Activated T-helper 2 cell treated with anti-CD3 and anti-CD28 coated beads, Interferon-gamma antibody, Interleukin-2, Interleukin-4, amounts not matched to agents 10 μg/mL and 5 μg/mL and 100 μg/mL, durations not matched to agents 14 hours and 24 hours and 36 hours (primary cell): ENCODE measurements at places on chromosomes 4 and X. TPM values are rescaled to one million over a fixed set of nuclear protein-coding genes. Genes with fewer than 3 reads are reported as not detected.

Gene PABPC4L
- not detected in 2 replicates for total RNA-seq

Gene AKAP14
- total RNA-seq: not detected in 2 replicates

Gene SMIM31
- not detected in 2 replicates for total RNA-seq

Gene CYLC1
- not detected in 2 replicates for total RNA-seq

- DNase-seq: no peak
Observed at GRCh38 chrX:107384397-107385105, 64.9 kb upstream of the FRMPD3 start.

GRCh38 chr4:826508-827208 lies 729 bp upstream of the CPLX1 start:
- no peak for DNase-seq

DNA sequence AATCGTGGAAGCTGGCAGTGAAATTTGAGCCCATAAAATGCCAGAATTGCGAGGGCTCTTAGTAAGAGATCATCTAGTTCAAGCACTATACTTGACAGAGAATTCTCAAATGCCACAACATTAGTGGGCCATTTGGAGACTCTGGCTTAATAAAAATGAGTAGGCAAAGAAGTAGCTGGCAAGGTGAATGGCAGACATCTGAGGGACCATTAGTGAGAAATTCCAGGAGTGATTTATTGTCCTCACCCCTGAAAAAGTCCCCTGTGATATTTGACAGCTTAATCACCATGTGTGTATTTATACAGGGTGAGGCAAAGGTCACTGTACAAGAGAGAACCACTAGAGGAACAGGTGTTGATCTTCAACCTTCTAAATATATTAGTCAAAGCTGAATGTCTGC lies 207.5 kb downstream of the CHRDL1 start:
- DNase-seq: no peak

DNA sequence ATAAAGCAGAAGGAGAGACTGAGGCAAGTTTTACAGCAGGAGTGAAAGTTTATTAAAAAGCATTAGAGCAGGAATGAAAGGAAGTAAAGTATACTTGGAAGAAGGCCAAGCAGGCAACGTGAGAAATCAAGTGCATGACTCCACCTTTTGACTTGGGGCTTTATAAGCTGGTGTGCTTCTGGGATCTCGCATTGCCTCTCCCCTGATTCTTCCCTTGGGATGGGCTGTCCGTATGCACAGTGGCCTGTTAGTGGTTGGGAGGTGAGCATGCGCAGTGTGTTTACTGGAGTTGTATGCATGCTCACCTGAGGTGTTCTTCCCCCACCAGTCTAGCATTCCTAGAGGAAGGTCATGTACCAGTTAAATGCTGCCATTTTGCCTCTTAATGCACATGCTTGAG lies 29.1 kb upstream of the C1QTNF7 start:
- DNase-seq: no peak

GRCh38 chrX:120311727-120312063 lies 434 bp upstream of the TMEM255A start:
- no peak for DNase-seq

GRCh38 chrX:37409278-37409677 lies 60.1 kb downstream of the PRRG1 start:
- no peak for DNase-seq

GRCh38 chrX:30504309-30504708 lies 73.3 kb downstream of the TASL start:
- no peak for DNase-seq

GRCh38 chrX:119762718-119763117 lies 4.3 kb downstream of the SOWAHD start:
- DNase-seq: no peak

- DNase-seq: no peak
Observed at GRCh38 chrX:3351276-3351675, 4.8 kb upstream of the MXRA5 start.

- DNase-seq: no peak
Observed at GRCh38 chrX:118652717-118653116, 74.7 kb upstream of the IL13RA1 start.

DNA sequence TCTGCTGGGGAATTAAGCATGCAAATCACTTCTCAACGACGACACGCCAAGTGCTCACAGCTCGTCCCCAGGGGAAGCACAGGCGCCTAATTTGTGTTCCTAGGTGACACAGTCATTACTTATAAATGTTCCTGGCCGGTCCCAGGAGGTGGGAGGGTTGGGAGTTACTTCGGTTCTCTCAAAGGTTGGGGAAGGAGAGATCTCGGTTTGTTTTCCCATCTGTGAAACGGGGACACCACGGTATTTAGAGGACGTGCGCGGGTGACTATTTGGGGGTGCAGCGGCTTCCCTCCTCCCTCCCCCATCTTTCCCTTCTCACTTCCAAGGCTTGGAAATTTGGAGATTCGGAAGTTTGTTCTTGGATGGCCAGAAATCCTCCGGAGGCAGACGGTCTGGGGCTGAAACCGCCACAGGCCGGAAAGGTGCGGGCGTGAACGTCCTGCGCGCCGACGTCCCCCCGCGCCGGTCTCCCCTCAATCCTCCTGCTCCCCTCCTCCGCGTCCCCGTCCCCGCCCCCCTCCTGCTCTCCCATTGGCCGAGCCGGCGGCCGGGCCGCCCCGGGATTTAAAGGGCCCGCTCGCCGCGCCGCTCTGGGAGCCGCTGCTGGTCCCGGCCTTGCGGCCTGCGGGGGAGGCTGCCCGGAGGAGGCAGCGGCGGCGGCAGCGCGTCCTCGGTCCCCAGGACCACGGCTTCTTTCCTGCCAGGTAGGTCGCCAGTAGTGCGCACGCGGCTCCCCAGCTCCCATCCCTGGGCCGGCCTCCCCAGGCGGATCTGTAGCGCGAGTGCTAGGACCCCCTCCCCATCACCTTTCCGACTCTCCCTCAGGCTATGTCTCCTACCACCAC lies at the start of gene PORCN:
TSS of gene PORCN (plus strand) at position 593 of the 845 bp plus-strand sequence. CDS start 829 bp downstream, outside the sequence.
- peak; percentile 71 for DNase-seq

DNA sequence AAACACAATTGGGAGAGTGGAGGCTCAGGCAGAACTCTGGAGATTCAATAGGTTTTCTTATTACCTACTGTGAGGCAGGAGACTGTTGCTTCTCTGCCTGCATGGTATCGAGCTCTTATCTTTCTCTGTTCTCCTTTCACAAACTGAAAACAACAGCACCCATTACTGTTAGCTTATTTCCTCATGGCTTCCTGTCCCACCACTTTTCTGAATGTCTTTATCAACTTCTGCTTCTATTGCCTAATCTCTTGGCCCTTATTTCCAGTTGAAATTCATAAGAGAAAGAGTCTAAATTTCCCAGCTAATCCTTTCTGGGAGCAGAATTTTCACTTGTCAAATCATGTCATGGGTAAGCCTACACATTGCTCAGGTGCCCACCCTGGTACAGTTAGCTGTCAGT lies 46.8 kb upstream of the NDST3 start:
- DNase-seq: no peak

GRCh38 chrX:115311139-115311538 lies 21.6 kb downstream of the LUZP4 start:
- DNase-seq: no peak

- no peak for DNase-seq
Observed at GRCh38 chr4:141730805-141731204, 94.4 kb downstream of the IL15 start.

DNA sequence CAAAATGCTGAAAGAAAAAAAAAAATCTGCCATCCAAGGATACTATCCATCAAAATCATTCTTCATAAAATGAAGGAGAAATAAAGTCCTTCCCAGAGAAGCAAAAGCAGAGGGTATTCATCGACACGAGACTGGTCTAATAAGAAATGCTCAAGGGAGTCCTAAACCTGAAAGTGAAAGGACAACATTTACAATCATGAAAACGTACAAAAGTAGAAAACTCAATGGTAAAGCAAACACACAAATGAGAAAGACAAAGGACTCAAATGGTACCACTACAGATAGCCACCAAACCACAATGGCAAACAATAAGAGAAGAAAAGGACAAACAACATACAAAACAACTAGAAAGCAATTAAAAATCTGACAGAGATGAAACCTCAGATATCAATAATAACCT lies 41.0 kb downstream of the CD99L2 start:
- no peak for DNase-seq

DNA sequence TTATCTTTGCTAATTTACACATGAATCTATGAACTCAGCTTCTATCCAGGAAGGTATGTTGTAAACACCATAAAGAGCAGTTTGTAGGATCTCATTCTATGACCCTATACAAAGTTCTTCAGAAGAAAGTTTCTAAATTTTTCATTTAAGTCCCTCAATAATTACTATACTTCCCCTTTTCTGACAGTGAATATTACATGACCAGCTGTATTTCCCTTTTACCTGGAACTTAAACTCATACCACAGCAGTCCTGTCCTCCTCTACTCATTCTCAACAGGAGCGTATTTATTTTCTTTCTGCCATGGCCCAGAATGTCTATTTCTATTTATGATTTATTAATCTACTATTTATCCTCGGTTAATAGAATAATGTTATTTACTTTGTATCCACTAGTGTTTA lies 15.8 kb downstream of the RASGEF1B start:
- DNase-seq: no peak
